Fibroblast of skin of scalp (primary cell): ENCODE measurements at places on chromosomes 2 and 18.
A peak's percentile ranks its signal among the peaks of the same experiment; 100 is the strongest.

DNA sequence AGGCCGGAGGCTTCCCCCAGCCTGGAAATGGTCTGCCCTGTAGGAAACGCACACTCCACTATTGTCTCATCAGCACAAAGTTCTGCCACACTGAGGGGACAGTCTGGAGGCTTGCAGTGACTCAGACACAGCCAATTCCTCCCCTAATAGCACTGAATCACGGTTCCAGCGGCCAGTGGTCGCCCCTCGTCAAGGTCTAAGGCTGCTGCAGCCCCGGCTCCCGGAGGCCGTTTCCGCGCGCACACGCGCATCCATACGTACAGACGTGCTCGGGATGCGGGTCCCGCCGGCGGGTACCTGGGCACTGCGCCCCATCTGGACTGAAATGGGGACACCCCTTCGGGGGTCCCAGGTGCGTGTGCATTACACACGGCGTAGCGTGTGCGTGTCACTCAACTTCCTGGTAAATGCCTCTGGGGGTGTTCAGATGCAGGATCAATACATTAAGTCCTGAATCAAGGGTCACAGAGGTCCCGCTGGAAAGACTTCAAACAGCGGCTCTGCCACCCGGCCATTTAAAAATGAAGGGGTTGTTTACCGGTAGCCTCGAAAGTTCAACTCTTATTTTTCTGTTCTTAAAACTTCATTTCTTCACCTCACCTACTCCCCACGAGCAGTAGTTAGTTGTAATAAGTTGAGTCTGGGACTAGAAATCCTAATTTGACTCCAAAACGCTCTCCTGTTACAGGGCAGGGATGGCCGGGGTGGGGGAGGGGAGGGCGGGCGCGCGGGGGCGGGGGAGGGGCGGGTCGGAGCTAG, 572 bp upstream of the ZNF516 start:
- DNase-seq, result peak; percentile 58

DNA sequence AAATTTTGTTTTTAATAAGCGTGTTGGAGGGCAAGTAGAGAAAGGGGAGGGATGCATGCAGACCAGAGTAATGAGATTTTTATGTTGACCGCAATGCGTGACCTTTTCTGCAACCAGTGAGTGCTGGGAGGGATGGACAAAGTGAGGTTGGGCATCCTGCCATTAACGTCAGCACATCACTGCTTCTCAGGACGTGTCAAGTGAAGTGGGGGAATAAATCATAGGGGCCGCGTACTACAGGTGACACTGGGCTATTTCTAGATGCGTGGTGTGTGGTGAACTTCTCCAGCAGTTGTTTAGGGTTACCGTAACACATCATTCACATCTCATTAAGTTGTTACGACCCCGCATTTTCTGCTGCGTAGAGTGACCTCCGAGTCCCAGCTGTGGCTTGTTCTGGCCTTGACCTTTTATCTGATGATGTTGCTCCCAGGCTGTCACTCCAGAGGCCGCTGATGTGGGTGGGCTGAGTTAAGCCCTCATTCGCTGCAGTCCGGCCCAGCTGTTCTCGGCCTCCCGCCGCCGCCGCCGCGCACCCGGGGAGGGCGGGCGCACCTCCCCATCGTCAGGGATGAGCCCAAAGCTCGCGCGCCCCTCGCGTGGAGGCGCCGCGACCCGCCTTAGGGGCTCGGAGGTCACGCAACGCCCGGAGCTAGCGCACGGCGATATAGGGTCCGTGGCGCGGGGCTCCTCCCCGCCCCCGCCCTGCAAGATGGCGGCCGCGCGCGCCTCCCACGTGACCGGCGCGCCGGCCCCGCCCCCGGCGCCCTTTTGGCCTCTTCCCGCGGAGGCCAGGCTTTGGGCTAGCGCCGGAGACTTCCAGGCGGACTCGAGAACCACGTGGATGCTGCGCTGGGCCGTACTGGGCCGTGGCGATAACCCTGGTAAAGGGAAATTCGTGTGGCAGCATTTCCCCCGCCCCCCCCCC, 3.5 kb downstream of the ZCCHC2 start:
- DNase-seq, result peak; percentile 70

DNA sequence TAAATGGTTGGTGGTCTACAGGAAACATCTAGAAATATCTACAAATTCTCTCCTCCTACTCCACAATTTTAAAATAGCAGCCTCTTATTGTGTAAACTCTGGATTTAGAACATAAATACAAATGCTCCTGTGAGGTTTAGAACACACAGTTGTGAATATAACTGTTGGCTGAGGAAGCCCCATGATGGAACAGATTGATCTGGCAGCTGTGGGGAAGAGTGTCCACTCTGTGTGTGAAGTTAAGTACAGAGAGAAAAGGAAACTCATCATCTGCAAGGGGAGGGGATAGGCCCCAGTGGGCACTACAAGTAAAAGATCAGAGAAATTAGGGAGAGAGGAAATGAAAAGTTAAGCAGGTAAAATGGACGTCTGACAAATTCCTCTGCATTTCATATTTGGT, 422.7 kb upstream of the FSHR start:
- no peak for DNase-seq

DNA sequence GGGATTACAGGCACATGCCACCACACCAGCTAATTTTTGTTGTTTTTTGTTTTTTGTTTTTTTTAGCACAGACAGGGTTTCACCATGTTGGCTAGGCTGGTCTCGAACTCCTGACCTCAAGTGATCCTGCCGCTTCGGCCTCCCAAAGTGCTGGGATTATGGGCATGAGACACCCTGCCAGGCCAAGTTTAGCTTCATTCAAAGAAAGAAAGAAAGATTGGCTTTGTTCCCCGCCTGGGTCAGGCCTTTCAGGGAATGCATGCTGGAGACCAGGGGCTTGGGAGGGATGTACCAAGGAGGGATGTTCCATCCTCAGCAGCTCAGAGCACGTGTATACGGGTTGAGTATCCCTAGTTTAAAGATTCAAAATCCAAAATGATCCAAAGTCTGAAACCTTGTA, 283.0 kb downstream of the ALPK2 start:
- no peak for DNase-seq

GRCh38 chr2:216724190-216724589, 28.8 kb upstream of the IGFBP5 start:
- DNase-seq, result no peak

DNA sequence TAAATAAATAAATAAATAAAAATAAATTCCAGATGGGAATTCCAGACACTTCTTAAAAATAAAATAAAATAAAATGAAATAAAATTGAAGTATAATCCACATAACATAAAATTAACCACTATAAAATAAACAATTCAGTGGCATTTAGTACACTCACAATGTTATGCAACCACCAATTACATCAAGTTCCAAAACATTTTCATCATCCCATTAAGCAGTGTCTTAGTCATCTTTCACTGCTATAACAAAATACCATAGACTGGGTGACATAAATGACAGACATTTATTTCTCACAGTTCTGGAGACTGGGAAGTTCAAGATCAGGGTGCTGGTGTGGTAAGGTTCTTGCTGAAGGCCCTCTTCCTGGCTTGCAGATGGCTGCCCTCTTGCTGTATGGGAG, 22.6 kb upstream of the PROKR1 start:
- DNase-seq, result no peak

DNA sequence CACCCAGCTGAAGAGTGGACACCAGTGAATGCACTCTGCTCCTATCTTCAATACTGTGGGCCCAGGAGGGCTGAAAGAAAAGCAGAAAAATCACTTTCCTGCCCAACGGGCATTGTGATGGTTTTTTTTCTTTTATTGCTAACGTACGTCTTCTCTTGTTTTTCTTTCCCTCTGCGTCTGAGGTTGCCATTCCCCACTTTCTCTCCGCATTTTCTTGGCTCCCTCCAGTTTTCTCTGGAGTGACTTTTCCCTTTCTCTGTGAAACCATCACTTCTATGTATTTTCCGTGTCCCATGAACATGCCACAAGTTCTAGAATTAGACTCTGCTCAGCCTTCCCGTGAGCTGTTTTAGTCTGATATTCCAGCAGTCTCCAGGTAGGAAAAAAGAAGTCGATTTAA, 169.2 kb downstream of the BCL2 start:
- no peak for DNase-seq
